ENCODE measurements at places on chromosomes 3 and 15.

- DNase-seq = no peak
Measured at GRCh38 chr15:69798481-69799250, 299.1 kb downstream of the TLE3 start.

DNA sequence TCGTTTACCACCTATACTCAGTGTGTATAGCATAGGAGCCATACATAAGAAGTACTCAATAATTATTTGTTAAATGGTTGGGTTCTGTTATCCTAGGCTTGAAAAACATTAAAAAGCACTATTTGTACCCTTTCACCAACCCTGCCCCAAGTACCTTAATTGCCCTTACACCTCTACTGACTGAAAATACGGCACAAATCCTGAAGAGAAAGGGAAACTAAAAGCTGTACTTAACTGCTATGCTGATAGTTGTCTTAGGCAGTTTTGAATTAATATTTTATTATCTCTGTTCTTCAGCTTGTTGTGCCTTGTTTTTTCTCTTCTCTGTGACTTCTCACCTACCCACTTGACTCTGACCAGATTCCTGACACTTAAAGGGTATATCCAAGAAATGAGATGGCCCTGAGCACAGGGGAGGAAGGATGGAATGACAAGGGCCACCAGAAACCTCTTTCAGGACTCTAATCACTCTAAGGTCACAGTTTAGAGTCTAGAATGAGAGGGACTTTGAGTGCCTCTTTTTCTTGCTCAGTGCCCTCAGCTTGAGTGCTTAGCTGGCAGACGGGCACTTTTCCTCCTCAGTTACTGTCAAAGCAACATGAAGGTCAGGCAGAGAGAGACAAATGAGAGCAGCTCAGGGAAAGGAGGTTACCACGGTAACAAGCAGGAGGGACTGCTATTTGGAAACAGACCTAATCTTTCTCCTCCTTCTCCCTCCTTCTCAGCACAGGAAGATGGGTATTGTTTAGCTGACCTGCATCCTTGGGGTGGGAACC, 136.5 kb downstream of the ZNF609 start:
- no peak for DNase-seq

- DNase-seq = no peak
Measured at GRCh38 chr3:186152361-186152798, 43.5 kb upstream of the ETV5 start.

- DNase-seq = no peak
Measured at GRCh38 chr15:95307115-95307514, 1023.4 kb upstream of the NR2F2 start.

DNA sequence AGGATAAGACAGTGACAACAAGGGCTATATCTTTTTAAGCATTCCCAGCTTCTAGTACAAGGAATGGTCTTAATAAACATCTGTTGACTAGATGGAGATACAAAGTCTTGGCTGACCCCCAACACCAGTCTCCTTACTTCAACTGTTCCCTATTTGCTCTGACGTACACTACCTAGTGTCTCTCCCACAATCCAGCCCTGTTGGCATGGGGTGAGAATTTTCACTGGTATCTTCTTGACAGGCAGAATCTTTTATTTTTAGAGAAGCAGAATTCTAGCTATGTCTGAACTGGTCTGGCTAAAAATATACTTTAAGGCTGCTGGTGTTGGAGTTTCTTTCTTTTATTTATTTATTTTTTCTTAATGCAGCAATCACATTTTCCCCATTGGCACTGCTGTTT, 82.0 kb downstream of the ETFA start:
- DNase-seq = no peak

GRCh38 chr15:68640791-68641331, 62.1 kb downstream of the CORO2B start:
- DNase-seq = no peak

- DNase-seq = no peak
Measured at GRCh38 chr3:81446806-81447205, 314.6 kb downstream of the GBE1 start.

GRCh38 chr3:50572801-50573371, 3.6 kb downstream of the HEMK1 start:
- no peak for DNase-seq

DNA sequence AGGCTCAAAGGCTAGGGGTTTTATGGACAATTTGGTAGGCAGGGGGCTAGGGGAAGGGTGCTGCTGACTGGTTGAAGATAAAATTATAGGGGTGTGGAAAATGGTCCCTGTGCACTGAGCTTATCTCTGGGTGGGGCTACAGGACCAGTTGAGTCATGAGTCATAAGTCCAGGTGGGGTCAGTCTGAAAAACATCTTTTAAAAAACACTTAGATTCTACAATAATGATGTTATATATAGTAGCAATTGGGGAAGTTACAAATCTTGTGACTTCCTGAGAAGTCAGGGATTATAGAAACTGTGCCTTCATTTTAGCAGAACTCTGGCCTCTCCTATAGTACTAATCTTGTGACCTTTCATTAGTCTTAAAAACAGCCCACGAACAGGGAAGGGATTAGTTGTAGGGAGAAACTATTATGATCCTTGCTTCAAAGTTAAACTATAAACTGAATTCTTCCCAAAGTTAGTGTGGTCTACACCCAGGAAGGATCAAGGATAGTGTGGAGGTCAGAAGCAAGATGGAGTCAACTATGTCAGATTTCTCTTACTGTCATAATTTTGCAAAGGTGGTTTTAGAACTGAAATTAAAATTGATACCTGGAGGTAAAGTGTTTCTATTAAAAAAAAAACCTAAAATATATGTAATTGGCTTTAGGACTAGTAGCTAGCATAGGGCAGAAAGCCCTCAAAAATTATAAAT, 130.1 kb downstream of the P2RY1 start:
- no peak for DNase-seq

- DNase-seq = no peak
Measured at GRCh38 chr15:43209059-43209824, 11.6 kb downstream of the EPB42 start.

GRCh38 chr3:6528951-6529350, 332.0 kb upstream of the GRM7 start:
- no peak for DNase-seq

GRCh38 chr3:42428830-42429229, 18.4 kb upstream of the LYZL4 start:
- no peak for DNase-seq

- DNase-seq = no peak
Measured at GRCh38 chr3:171269542-171269941, 190.7 kb downstream of the TNIK start.

DNA sequence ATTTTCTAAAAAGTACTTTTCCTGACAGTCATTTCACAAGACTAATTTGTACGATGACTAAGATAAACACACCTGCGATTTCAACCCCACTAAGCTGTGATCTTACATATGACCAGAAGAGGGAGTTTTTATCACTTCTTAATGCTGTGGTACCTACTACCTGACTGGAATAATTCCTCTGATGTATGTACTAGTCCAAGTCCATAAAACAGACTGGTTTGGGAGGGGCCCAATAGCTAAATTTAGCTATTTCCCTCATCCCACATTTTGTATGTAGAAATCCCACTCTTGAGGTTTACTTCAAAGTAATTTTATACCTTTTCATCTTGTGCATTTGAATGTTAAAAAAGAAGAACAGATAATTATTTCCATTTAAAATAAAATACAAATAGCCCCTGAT, 49.7 kb upstream of the SCAANT1 start:
- no peak for DNase-seq
